ENCODE measurements at places on chromosomes 3 and 15.

DNA sequence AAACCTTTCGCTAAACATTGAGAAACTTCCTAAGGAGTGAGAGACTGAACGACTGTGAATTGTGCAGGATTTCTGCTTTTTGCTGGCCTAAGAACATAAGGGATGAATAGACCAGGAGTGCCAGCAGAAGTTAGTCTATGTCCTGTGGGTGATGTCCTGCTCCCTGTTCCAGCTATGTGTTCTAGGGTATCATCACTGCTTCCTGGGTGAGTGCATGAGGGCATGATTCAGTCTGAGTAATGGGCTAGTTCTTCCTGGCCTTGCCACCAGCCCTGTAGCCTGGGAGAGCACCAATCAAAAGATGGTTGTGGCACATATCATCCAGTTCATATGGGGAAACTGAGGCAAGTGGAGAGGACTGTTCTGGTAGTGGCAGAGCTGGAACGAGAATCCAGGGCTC, 153.9 kb upstream of the TPM1 start:
- DNase-seq = no peak

DNA sequence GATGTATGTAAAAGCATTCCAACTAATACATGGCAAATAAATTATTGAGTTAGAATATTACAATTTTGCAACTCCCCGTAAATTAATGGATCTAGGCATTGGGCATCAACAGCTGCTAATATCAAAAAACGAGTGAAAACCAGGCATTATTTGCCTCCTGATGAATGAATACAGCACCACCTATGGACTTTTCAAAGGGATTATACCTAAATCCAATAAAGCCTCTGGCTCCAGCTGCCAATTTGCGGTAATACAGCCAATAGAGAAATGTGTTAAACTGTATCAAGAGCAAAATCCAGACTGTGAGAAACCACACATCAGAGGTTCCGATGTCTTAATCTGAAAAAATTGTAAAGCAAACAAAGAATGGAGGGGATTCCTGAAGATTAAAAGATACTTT, 16.3 kb upstream of the A4GNT start:
- no peak for DNase-seq

- no peak for DNase-seq
These were observed 301.4 kb upstream of the TGFBR2 start for GRCh38 chr3:30305021-30305420.

- DNase-seq = no peak
These were observed 26.2 kb downstream of the EEFSEC start for GRCh38 chr3:128179484-128179819.

- no peak for DNase-seq
These were observed 56.5 kb upstream of the STT3B start for GRCh38 chr3:31476209-31476608.

DNA sequence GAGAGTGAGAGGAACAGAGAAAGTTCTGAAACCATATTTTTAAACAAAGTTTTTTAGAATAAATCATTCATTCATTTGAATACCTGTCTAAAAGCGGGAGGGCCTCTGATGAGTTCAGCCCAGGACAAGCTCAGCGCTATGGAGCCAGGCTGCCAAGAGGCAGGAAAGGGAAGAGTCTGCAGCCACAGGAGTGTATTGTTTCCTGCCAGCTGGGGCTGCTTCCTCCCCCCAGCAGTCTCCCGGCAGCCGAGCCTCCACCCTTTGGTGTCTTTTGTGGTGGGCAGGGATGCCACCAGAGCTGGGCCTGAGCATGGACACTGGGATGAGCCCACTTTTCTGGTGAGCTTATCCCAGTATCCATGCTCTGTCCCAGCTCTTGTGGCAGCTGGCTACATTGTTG, 199.5 kb upstream of the TPRG1 start:
- no peak for DNase-seq

- no peak for DNase-seq
These were observed 10.9 kb downstream of the ITIH3 start for GRCh38 chr3:52805270-52806039.

DNA sequence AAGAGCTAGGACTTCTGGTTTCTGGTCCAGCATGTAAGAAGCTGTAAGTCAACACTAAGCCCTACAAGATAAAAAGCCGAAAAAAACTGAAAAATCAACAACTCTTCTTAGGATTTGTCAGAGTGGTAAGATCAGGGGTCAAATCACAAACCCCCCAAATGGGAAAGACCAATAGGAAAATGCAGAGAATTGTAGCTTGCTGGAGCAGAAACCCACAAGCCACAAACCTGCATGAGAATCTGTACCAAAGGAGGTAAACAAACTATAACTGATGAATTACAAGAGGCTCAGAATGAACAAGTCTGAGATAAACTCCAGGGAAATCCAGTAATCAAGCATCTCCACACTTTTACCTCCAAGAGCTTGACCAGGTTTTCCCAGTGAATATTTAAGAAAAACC, 36.0 kb downstream of the RFX7 start:
- DNase-seq = peak; percentile 78

DNA sequence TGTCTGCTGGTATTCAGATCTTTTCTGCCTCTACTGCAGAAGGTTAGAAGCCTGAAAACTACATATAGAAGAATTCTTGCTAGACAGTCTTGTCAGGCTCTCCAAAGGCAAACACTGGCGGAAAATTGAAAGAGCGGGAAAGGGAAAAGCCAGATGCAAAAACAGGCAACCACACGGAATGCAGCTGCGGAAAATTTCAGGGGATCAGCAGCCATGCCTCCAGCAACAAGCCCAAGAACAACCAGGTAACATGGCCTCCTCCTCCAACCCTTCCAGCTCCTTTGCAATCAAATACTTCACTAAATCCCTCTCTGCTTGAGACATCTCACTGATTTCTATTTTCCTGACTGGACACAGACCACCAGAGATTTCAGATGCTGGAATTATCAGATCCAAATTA, 9.6 kb downstream of the UBP1 start:
- DNase-seq = no peak

DNA sequence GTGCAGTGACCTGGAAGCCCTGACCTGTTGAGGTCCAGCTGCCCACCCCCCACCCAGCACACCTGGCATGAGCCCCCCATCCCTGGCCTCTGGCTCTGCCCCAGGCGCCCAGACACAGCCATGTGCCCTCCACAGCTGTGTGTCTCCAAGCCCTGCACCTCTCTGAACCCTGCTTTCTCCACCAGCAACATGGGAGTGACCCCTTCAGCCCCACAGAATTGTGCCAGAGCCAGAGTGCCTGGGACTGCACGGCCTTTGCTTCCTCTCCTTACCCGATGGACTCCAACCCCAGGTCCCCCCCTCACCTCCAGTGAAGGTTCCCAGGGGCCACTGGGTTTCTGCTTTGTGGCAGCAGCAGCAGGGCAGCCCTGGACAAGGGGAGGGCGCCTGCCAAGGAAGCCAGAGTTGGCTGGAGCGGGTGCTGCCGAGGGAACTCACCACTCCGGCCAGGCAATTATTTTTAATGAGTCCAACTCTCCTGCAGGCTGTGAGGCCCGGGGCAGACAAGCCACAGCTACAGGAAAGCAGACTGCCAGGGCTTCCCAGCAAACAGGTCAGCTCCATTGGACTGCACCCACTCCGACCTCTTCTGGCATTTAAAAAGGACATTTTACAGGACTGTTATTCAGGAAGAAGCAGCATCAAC, 24.1 kb downstream of the PRR20G start:
- DNase-seq = no peak

- DNase-seq = no peak
These were observed 105.7 kb downstream of the LRTM1 start for GRCh38 chr3:54822206-54822605.

DNA sequence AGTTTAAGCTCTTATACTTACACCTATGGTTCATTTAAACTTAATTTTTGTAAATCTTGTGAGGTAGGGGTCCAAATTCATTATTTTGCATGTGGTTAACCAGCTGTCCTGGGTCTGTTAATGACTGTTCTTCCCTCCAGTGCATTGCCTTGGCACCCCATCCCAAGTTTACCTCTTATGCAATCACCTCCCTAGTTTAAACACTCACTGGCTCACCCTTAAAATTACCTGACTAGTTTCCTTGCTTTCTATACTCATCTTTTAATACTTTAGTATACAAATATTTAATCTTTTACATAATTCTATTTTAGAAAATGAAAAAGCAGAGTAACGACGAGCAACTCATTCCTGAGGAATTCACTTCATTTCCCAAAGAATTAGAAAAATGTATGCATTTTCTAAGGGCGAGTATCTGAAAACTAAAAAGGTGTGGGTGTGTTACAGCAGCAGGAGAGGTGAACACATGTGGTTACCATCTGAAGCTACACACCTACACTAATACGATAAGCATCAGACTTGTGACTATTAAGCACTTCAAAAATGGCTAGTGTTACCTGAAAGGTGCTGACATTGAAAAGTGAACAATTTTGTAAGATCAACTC, 33.7 kb downstream of the TJP1 start:
- no peak for DNase-seq

DNA sequence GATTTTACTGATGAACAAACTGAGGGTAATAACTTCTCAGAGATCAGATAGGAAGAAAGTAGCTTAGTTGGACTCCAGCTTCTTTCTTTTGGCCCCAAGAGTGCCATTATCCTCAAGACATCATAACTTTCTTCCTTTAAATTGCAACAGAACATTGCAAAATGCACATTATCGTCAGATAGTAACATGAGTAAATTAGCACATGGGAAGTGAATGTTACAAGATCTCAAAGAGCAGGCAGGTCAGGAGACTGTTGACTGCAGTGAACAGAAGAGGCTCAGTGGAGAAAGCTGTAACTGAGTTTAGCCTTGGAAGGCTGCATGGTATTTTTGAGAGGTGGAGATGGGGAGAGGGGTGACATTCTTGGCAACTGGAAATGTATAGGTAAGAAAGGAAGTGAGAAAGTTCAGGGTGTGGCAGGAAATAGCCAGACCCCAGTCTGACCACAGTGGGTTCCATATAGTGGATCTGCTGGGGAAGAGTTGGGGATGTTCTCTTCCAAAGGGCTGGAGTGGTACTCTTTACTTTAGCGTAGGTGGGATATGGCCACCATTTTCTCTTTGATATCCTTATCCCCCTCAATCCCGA, 307.7 kb downstream of the RPLP1 start:
- no peak for DNase-seq

DNA sequence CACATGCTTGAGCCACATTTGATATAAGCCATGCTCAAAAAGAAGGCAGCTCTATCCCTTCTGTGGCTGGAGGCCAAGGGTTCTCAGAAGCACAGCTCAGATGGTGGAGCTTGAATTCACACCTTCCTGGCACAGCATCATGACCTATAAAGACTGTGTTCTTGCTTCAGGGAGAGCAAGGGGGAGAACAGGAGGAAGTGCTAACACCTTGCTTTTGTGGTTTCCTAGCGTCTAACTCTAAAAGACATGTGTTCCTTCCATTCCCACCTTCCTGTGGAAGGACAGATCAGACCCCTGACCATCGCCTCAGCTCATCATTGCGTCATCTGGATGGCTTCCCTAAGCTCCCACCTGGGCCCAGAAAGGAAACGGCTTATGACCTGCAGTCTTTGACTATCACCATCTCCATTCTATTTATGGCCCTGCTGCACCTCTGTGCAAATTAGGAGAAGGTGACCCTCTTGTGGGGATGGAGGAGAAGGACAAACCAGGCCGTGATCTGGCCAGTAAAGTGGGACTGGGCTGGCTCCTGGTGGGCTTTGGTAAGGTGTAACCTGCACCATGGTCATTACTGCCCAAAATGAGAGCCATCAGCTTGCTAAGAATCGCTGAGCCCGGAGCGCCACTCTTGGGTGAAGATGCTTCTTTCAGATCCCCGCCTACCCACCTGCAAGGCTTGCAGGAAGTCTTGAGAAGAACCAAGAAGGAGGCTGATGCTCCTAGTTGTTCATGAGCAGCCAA, 128.5 kb downstream of the SERPINI1 start:
- no peak for DNase-seq

DNA sequence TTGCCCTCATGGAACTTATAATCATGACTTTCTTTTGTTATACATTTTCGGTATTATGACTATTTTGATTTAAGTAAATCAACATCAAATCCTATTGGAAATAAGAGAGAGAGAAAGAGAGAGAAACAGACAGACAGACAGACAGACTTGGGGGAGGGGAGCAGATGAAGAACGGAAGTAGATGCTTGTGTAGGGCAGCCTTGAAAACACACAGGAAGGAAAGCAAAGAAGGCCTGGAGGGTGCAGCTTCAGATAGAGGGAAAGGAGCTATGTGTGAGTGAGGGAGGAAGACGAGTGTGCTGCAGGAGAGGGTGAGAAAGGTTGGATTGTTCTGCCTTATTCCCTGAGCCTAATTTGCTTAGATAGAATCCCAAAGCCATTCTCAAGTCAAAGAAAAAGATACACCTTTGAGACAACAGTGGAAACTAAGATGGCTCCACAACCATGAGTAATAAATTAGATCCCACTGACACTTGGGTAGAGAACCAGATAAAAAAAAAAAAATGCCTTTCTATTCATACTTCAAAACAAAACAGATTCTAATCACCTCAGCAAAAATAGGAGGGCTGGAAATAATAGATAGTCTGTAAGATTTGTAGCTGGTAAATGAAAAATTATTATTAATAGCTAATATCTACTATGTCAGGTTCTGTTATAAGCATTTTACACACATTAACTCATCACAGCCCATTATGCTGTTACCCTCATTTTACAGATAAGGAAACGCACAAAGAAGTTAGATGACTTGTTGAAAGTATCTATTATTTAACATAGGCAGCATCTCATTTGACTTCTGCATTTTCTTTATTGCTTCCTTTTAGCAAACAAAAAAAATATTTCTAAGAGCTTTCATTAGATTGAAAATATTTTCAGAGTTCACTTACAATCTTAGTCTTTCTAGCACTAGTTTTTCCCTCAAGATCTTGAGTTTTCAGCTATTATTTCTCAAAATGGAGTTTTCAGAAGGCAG, 214.1 kb downstream of the TNIK start:
- DNase-seq = no peak

- no peak for DNase-seq
These were observed 2.3 kb downstream of the THOC7 start for GRCh38 chr3:63861306-63861705.

All from T-helper 2 cell (primary cell).